ENCODE measurements at places on chromosomes 4 and X.

DNA sequence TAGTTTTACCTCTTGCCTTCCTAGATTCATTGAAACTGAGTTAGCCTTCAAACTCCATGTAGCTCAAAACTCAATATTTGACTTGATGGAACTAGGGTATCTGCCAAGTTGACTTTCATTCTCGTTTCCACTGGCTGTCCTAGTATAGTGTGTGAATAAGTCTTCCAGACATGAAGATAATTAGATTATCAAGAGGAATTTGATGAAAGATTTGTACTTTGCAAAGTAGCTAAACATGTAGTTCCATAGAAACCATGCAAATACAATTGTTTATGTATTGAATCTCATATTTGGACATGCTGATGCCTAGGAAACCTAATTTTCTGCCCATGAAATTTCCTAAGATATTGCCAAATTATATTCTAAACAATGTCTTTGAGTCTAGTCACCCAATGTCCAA, 297.5 kb downstream of the ARHGAP24 start:
- DNase-seq: no peak

DNA sequence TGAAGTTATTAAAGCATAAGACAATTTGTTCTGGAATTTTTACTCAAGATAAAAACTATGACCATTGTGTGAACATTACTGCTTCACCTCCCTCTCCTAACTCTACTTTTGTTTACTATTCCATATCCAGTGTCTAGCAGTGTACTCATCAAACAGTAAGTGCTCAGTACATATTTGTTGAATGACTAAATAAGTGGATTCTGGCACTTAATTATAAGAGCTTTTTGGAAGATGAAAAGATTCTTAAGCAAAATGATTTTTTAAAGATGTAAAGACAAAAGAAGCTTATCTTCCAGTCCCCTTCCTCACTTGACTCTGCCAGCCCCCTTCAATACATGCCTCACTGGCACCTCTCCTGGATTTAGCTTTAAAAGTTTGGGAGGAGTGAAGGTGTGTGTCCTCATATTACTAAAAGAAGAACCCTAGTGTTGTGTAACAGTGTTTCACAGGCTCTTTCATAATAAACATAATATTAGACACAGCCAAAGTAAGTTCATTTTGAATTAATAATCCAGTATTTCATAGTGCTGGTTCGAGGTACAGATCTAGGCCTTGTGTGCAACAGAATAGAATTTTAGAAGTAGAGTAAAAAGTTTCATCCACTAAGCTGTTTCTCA, 53.0 kb downstream of the GAB1 start:
- peak; percentile 61 for DNase-seq

DNA sequence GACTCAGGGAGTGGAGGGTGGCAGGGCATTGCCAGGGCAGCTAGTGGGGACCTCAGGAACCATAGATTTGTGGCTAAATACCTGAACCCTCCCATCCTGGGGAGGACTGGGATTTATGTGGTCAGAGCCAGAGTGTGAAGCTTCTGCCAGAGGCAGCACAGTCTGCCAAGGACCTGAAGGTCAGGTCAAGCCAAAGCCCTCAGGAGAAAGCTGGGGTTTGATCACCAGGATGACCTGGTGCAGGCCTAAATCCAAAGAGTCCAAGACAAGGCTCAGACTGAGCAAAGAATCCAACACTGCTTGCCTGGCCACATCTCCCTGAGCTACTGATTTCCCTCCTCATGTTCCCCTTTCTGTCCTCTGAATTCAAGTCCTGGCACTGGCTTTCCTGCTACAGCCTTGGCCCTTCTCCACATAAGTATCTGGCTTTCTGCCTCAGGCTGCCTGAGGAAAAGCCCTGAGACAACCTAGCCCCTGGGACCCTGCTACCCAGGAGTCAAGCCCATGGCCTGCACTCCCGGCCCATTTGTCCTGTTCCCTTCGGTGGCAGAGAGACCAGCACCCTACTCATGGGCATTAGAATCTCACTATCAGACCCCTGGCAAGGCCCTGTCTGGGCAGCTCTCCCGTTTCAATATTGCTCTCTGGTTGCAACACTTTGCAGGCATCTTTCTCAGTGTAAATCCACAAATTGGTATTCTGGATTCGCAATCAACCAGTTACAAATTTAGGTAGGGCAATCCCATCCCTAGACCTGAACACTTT, 39.3 kb upstream of the SLC25A43 start:
- no peak for DNase-seq

- peak; percentile 58 for DNase-seq
Measured at GRCh38 chr4:176001151-176002006, 64.3 kb upstream of the WDR17 start.

DNA sequence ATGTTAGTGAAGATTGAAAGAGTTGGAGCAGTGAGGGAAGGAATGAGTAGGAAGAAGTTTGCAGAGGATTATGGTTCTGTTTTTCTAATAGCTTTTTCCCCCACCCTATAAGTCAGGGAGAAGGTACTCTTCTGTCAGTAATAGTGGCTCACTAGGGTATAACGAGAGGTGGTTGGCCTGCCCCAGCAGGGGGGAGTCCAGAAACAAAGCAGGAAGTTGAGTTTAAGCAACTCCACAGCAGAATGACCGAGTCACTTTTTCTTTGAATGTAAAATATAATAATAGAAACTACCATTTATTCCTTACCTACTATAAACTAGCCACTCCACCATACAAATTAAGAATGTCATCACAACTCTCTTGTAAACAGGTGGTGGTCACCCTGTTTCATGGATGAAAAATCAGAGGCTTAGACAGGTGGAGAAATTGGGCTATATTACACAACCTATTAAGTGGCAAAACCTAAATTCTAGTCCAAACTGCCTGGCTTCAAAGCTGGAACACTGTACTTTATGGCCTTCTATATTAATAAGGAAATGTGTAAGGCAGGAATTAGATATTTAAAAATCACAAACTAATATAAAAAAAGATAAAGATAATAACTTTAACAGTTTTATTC, 21.9 kb downstream of the AP1AR start:
- DNase-seq: no peak
